ENCODE measurements at places on chromosomes 5 and 9.

GRCh38 chr5:1415059-1415425 is 30.2 kb downstream of the SLC6A3 start:
- no peaks in the 10 kb centered on the region for H3K36me3 ChIP-seq
- peak; percentile 20 for DNase-seq
- no peak overlapping the region for H3K27ac ChIP-seq
- H3K4me3 ChIP-seq: no peak overlapping the region
- peaks cover 11% of the 10 kb centered on the region for H3K27me3 ChIP-seq

- no peaks in the 10 kb centered on the region for H3K27me3 ChIP-seq
- H3K27ac ChIP-seq: no peak overlapping the region
- no peak for DNase-seq
- H3K4me1 ChIP-seq: peaks cover 28% of the 10 kb centered on the region
- H3K36me3 ChIP-seq: no peaks in the 10 kb centered on the region
Measured at GRCh38 chr5:124669956-124670721, 76.3 kb downstream of the ZNF608 start.

- H3K4me1 ChIP-seq: peaks cover 8% of the 10 kb centered on the region
- no peaks in the 10 kb centered on the region for H3K27me3 ChIP-seq
- H3K4me3 ChIP-seq: peak overlapping the region; percentile 84
- peak overlapping the region; percentile 50 for H3K27ac ChIP-seq
- no peaks in the 10 kb centered on the region for H3K36me3 ChIP-seq
Measured at GRCh38 chr9:36136894-36137391, 410 bp downstream of the GLIPR2 start.

DNA sequence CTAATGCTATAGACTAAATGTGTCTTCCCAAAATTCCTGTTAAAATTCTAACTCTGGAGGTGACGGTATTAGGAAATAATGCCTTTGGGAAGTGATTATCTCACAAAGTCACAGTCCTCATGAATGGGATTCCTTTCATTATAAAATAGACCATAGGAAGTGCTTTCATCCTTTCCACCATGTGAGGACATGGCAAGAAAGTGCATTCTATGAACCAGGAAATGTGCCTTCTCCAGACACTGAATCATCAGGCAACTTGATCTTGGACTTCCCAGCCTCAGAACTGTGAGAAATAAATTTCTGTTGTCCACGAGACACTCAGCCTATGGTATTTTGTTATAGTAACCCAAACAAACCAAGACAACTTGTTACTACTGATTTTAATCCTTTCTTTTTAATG is 582.4 kb upstream of the C9orf72 start:
- DNase-seq: no peak
- H3K4me3 ChIP-seq: no peak overlapping the region
- H3K36me3 ChIP-seq: no peaks in the 10 kb centered on the region
- no peak overlapping the region for H3K27ac ChIP-seq
- H3K4me1 ChIP-seq: no peaks in the 10 kb centered on the region
- no peaks in the 10 kb centered on the region for H3K27me3 ChIP-seq

- peaks cover 9% of the 10 kb centered on the region for H3K4me1 ChIP-seq
- no peak overlapping the region for H3K4me3 ChIP-seq
- H3K36me3 ChIP-seq: no peaks in the 10 kb centered on the region
- no peak for DNase-seq
- no peak overlapping the region for H3K27ac ChIP-seq
- H3K27me3 ChIP-seq: no peaks in the 10 kb centered on the region
Measured at GRCh38 chr5:147436596-147436995, 73.3 kb downstream of the DPYSL3 start.

DNA sequence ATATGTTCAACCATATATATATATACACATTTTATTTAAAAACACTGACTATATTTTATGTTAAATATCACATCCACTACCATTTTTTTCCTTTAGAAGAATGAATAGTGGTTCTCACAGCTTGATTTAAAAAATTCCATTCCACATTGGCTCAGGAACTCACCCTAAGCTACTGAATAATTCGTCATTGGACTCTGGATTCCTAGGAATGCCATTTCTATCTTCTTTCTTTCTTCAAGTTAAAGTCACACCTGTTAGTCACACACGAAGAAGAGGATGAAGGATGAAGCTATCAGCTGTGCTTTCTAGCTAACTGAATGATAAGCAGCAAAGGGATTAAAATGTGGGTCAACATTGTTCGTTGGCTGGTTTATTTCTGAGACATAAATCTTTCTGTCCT is 7.9 kb downstream of the ELOVL7 start:
- H3K4me3 ChIP-seq: no peak overlapping the region
- no peak overlapping the region for H3K27ac ChIP-seq
- peaks cover 7% of the 10 kb centered on the region for H3K27me3 ChIP-seq
- DNase-seq: no peak
- no peaks in the 10 kb centered on the region for H3K36me3 ChIP-seq
- no peaks in the 10 kb centered on the region for H3K4me1 ChIP-seq

GRCh38 chr5:29230591-29230990 is 1962.9 kb upstream of the CDH6 start:
- H3K27me3 ChIP-seq: no peaks in the 10 kb centered on the region
- no peaks in the 10 kb centered on the region for H3K4me1 ChIP-seq

DNA sequence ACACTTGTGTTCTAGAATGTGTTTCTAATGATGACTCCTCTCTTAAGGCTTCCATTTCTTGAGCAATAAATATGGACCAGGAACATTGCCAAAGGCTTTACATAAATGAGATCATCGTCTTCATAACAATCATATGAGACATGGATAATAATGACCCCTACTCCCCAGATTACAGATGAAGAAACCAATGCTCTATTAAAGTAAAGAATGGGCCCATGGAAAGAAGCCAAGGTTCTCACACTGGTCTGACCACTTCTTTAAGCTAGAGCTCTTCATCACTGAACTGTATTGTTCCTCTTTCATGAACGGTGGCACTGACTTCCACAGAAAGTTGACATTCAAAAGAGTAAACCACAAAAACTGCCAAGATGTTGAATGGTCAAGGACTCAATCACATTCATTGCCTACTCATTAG is 65.3 kb downstream of the MARCHF3 start:
- DNase-seq: no peak
- no peaks in the 10 kb centered on the region for H3K27me3 ChIP-seq
- no peak overlapping the region for H3K4me3 ChIP-seq

GRCh38 chr5:118098716-118099115 is 889.6 kb downstream of the DTWD2 start:
- no peak overlapping the region for H3K27ac ChIP-seq
- no peak overlapping the region for H3K4me3 ChIP-seq

DNA sequence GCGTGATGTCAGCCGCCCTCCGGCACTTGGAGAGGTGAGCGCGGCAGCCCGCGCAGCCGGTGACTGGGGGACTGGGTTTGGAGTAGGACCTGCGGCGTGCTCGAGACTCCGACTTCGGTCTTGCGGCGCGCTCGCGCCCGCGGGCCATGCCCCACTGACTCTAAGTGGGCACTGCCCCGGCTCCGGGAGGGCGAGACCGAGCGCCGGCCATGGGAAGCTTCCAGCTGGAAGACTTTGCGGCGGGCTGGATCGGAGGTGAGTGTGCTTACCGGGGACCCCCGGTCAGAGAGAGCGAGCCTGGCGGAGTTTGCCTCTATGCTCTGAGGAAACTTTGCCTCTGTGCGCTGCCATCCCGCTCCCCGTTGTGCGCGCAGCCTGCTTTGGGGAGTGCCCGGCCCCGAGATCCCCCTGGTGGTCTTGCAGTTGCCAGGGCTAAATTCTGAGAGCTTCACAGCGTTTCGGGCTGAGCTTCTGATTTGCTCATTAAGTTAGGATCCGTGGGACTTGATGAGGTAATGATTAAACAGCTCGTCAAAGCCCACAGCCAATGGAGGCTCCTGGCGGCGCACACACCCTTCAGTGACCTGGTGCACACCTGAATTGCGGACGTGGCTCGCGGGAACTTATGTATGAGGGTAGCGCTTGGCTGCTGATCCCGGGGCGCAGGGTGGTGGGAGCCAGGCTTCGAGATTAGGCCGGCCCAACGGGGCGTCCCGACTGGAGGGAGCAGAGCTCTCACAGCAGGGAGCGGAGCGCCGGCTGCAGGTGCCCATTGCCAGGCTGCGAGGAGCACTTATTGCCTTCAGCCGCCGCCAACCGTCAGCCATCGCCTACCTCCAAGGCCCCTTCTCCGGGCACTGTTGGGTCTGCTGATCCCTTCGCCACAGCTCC is at the start of gene SLC25A48:
Gene SLC25A48 (plus strand): TSS at position 25 of the 891 bp plus-strand sequence. CDS start 185 bp downstream, at position 210.
- peak; percentile 82 for DNase-seq
- H3K27me3 ChIP-seq: peaks cover 11% of the 10 kb centered on the region
- peaks cover 5% of the 10 kb centered on the region for H3K4me1 ChIP-seq
- no peaks in the 10 kb centered on the region for H3K36me3 ChIP-seq
- no peak within 1 kb of the TSS for H3K27ac ChIP-seq

GRCh38 chr9:137703842-137704508 is 85.2 kb downstream of the EHMT1 start:
- H3K27ac ChIP-seq: no peak overlapping the region
- DNase-seq: no peak
- no peak overlapping the region for H3K4me3 ChIP-seq

GRCh38 chr5:96338624-96339415 is 94.2 kb downstream of the PCSK1 start:
- H3K27ac ChIP-seq: peak overlapping the region; percentile 85
- peak; percentile 81 for DNase-seq
- no peaks in the 10 kb centered on the region for H3K36me3 ChIP-seq
- H3K4me1 ChIP-seq: peaks cover 40% of the 10 kb centered on the region
- H3K4me3 ChIP-seq: peak overlapping the region; percentile 14

DNA sequence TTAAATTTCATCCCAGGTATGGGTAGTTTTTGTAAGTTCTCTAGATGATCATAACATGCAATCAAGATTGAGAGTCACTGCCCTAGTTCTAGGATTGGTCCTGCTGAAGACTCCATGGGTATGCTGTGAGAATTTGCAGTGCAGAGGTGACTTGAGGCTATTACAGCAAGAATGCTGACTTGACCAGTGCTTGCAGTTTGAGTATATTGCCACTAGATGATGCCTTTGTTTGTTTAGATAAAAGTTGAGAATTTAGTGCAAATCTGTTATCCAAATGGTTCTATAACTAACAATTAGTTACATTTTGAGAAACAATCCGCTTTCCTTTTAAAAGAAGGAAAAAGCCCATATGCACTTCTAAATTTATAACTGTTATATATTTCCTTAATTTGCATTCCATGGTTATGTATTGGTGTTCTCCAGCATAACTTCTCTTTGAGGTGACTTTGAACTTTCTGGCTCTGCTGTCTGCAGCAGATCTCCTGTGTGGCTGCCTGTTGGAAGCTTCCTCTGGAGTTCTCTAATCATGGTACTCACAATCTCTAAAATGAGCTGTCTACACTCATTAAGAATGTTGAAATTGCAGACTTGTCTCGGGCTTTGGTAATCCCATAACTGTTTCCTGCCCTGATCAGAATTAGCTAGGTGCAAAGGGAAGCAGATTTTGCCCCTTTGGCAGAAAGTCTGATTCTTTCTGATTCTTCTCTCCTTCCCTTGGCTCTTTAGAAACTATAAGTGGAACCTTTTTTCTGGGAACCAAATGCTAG is 24.9 kb downstream of the MELK start:
- H3K4me1 ChIP-seq: no peaks in the 10 kb centered on the region

DNA sequence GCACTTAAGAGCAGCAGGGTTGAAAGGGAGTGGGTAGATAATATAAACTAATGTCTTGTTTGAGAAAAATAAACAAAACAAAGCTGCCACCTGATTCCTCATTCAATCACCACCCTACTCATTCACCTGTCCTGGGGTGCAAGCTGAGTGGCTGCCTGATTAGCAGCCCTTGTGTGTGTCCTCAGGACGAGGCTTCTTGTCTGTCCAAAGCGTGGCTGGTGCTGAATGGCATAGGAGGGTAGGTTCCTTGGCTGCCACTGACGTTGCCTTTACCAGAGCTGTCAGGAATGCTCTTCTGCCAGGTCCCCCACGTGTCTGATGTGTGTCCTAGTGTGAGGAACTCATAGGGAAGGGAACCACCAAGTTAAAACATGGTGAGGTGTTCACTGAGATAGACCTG is 146.6 kb upstream of the SLC24A2 start:
- H3K36me3 ChIP-seq: no peaks in the 10 kb centered on the region
- DNase-seq: no peak
- no peaks in the 10 kb centered on the region for H3K27me3 ChIP-seq

DNA sequence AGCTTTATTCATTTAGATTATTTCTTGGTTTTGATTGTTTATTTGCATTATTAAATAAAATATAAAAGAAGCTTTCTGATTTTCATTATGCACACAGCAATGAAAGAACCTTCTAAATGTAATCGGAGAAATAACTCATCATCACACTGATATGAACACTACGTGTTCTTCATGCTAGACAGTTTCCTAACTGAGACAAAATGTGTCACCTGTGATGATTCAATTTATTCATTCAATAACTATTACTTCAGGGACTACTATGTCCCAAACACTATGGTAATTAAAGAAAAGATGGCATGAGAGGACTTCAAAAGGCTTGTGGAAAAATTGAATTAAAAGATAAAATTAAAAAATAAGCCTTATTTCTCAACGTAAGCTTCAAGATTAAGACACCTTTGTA is 118.1 kb downstream of the SPEF2 start:
- no peak overlapping the region for H3K27ac ChIP-seq
- no peaks in the 10 kb centered on the region for H3K4me1 ChIP-seq
- no peaks in the 10 kb centered on the region for H3K27me3 ChIP-seq
- H3K36me3 ChIP-seq: no peaks in the 10 kb centered on the region
- no peak overlapping the region for H3K4me3 ChIP-seq

- no peak overlapping the region for H3K27ac ChIP-seq
- H3K4me1 ChIP-seq: no peaks in the 10 kb centered on the region
- no peaks in the 10 kb centered on the region for H3K36me3 ChIP-seq
- peaks cover 80% of the 10 kb centered on the region for H3K27me3 ChIP-seq
Measured at GRCh38 chr9:98707166-98708102, 1.3 kb downstream of the GABBR2 start.

DNA sequence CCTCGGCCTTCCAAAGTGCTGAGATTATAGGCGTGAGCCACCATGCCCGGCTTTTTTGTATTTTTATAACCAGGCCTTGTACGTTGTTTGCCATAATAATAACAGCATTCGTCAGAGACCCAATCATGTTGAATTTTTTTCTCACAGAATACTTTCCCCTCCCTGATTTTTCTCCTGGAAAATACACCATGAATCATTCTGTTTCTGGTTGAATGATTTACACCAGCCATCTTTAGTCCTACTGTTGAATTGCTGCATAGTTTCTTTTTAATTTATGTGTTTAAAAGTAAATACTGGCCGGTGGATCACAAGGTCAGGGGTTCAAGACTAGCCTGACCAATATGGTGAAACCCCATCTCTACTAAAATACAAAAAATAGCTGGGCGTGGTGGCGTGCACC is 3.5 kb downstream of the CNOT8 start:
- no peak overlapping the region for H3K27ac ChIP-seq
- no peaks in the 10 kb centered on the region for H3K36me3 ChIP-seq
- DNase-seq: no peak
- no peaks in the 10 kb centered on the region for H3K27me3 ChIP-seq
- peaks cover 30% of the 10 kb centered on the region for H3K4me1 ChIP-seq

GRCh38 chr5:103397739-103398581 is 139.4 kb downstream of the MACIR start:
- H3K27ac ChIP-seq: no peak overlapping the region
- no peak for DNase-seq
- no peaks in the 10 kb centered on the region for H3K27me3 ChIP-seq
- peaks cover 7% of the 10 kb centered on the region for H3K4me1 ChIP-seq

Data from psoas muscle (tissue), 8 donors.